ENCODE measurements at places on chromosomes 4 and X. TPM values are rescaled to one million over a fixed set of nuclear protein-coding genes. Genes with fewer than 3 reads are reported as not detected.

Gene REELD1
- total RNA-seq: 1.0 TPM

DNA sequence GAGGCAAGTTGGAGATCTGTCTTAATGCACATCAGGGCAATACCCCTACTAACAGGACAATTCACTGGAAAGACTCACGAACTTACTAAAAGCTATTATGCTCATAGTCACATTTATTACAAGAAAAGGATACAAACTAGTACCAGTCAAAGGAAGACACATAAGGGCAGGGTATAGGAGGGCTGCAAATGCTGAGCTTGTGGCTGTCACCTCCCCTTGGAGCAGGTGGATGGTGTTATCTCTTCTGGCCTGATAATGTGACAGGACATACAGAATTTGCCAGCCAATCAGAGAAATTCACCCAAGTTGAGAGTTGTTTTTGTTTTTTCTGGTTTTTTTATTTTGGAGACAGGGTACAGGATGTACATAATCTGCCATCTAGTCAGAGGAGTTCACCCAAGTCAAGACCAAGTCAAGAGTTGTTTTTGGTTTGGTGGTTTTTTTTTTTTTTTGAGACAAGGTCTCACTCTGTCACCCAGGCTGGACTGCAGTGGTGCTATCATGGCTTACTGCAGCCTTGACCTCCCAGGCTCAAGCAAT, 8.8 kb downstream of the HERC5 start:
- H3K4me1 ChIP-seq: no peaks in the 10 kb centered on the region
- no peak overlapping the region for H3K4me3 ChIP-seq
- no peak for DNase-seq
- no peak overlapping the region for H3K27ac ChIP-seq
- no peaks in the 10 kb centered on the region for H3K27me3 ChIP-seq
- H3K36me3 ChIP-seq: peaks cover 10% of the 10 kb centered on the region

- H3K27ac ChIP-seq: no peak overlapping the region
- no peak overlapping the region for H3K4me3 ChIP-seq
- no peak for DNase-seq
- H3K27me3 ChIP-seq: no peaks in the 10 kb centered on the region
- H3K36me3 ChIP-seq: peaks cover 21% of the 10 kb centered on the region
Measured at GRCh38 chr4:148530114-148530513, 87.9 kb upstream of the NR3C2 start.

Gene TRIML2
- not detected for total RNA-seq

GRCh38 chr4:168716406-168717129, 219.7 kb downstream of the PALLD start:
- peaks cover 9% of the 10 kb centered on the region for H3K4me1 ChIP-seq
- H3K36me3 ChIP-seq: no peaks in the 10 kb centered on the region
- H3K27ac ChIP-seq: no peak overlapping the region

- H3K4me3 ChIP-seq: no peak overlapping the region
- no peak overlapping the region for H3K27ac ChIP-seq
- no peaks in the 10 kb centered on the region for H3K27me3 ChIP-seq
- no peaks in the 10 kb centered on the region for H3K4me1 ChIP-seq
Measured at GRCh38 chr4:94277534-94277933, 65.1 kb downstream of the HPGDS start.

DNA sequence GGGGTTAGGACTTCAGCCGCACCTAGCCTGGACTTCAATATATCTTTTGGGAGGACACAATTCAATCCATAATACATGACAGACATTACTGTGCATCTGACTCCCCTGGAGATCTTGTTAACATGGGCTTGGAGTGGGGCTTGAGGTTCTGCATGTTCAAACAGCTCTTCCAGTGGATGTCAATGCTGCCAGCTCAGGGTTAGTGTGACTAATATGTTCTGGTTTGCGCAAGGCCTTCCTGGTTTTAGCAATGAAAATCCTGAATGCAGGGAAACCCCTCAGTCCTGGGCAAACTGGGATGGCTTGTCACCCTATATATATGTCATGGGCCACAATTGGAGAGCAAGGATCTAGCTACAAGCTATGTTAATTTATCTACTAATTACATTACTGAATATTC, 2.7 kb upstream of the TSPAN7 start:
- no peaks in the 10 kb centered on the region for H3K36me3 ChIP-seq
- no peaks in the 10 kb centered on the region for H3K27me3 ChIP-seq
- no peak overlapping the region for H3K4me3 ChIP-seq
- no peak overlapping the region for H3K27ac ChIP-seq

Gene OPRPN
- not detected for total RNA-seq

- H3K27ac ChIP-seq: peak overlapping the region; percentile 0
- H3K36me3 ChIP-seq: no peaks in the 10 kb centered on the region
- DNase-seq: no peak
- H3K27me3 ChIP-seq: peaks cover 10% of the 10 kb centered on the region
- H3K4me1 ChIP-seq: peaks cover 27% of the 10 kb centered on the region
- peak overlapping the region; percentile 71 for H3K4me3 ChIP-seq
Measured at GRCh38 chr4:123397144-123398065, 810 bp downstream of the SPRY1 start.

- peaks cover 36% of the 10 kb centered on the region for H3K4me1 ChIP-seq
- no peak overlapping the region for H3K27ac ChIP-seq
- H3K27me3 ChIP-seq: no peaks in the 10 kb centered on the region
- no peak overlapping the region for H3K4me3 ChIP-seq
- no peaks in the 10 kb centered on the region for H3K36me3 ChIP-seq
Measured at GRCh38 chr4:129092631-129093190, 628 bp downstream of the SCLT1 start.

Gene GAGE12E
- not detected for total RNA-seq

Gene TACR3
- not detected for total RNA-seq

DNA sequence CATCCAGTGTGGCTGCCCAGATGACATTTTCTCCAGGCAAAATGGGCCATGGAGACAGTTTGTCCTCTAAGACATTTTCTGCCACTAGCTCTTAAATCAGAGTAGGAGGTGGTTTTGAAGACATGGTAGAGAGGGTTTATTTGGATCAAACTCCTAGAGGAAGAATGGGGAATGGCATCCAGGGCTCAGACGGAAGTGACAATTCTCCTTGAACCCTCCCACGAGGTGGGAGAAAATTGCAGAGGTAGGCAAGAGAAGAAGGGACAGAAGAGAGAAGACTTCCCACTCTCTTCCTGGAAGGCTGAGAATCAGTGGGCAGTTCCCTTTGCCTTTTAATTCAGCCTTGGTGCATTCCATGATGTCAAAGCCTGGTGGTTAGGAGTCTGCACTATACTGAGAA, 194.0 kb downstream of the SMIM20 start:
- H3K27me3 ChIP-seq: peaks cover 25% of the 10 kb centered on the region
- peaks cover 32% of the 10 kb centered on the region for H3K36me3 ChIP-seq
- H3K4me1 ChIP-seq: peaks cover 33% of the 10 kb centered on the region
- DNase-seq: no peak
- H3K4me3 ChIP-seq: no peak overlapping the region

GRCh38 chr4:121050300-121050699, 22.0 kb downstream of the NDNF start:
- H3K27ac ChIP-seq: no peak overlapping the region
- no peak for DNase-seq
- H3K27me3 ChIP-seq: peaks cover 8% of the 10 kb centered on the region

Gene COL4A6
- total RNA-seq: not detected

- peak overlapping the region; percentile 84 for H3K4me3 ChIP-seq
- H3K4me1 ChIP-seq: peaks cover 15% of the 10 kb centered on the region
- peaks cover 9% of the 10 kb centered on the region for H3K36me3 ChIP-seq
- DNase-seq: no peak
- no peaks in the 10 kb centered on the region for H3K27me3 ChIP-seq
Measured at GRCh38 chrX:20500171-20500865, 233.6 kb upstream of the RPS6KA3 start.

DNA sequence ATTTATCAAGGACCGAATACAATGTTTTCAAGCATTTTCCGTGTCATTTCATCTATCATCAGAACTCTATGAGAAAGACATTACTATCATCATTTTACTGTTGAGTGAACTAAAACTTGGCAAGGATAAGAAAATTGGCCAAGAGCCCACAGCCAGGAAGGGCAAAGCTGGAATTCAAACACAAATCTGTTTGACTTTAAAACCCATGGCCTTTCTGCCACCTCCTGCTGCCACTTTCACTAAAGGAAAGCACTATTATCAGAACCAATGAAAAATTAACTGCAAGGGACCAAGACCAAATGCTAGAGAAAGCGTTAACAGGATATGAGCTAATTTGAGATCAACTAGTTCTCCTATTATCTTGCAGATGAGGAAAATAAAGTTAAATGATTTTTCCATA, 2759.2 kb downstream of the ARAP2 start:
- H3K36me3 ChIP-seq: no peaks in the 10 kb centered on the region
- H3K4me3 ChIP-seq: no peak overlapping the region
- no peak overlapping the region for H3K27ac ChIP-seq
- no peaks in the 10 kb centered on the region for H3K4me1 ChIP-seq

- no peak for DNase-seq
- no peak overlapping the region for H3K27ac ChIP-seq
- H3K27me3 ChIP-seq: peaks cover 6% of the 10 kb centered on the region
- no peaks in the 10 kb centered on the region for H3K36me3 ChIP-seq
- H3K4me3 ChIP-seq: no peak overlapping the region
- H3K4me1 ChIP-seq: no peaks in the 10 kb centered on the region
Measured at GRCh38 chrX:38336538-38337240, 9.4 kb upstream of the RPGR start.

Gene DMRTC1
- not detected for total RNA-seq
